ENCODE measurements at places on chromosomes 3 and 15.

GRCh38 chr3:123833398-123833785, 50.7 kb downstream of the MYLK start:
- DNase-seq = no peak

GRCh38 chr15:36883713-36884517, 216.4 kb downstream of the MEIS2 start:
- peak; percentile 83 for DNase-seq

DNA sequence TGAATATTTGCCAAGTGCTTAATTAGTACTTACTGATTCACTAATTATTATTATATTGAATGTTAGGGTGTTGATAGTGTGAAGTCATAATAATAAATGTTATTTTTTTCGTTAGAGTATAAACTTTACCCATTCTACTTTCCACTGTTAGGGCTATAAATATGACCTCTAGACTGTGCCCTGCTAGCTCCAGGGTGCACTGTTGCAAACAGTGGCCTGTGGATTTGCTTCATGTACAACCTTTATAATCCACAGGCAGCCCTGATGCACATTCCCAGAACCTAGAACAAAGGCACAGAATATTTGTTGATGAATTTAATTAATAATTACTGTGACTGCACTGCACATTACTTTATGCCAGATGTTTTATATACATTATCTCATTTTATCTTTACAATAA, 28.8 kb upstream of the LEKR1 start:
- DNase-seq = no peak

- DNase-seq = no peak
Measured at GRCh38 chr15:93451265-93451664, 362.3 kb upstream of the RGMA start.

DNA sequence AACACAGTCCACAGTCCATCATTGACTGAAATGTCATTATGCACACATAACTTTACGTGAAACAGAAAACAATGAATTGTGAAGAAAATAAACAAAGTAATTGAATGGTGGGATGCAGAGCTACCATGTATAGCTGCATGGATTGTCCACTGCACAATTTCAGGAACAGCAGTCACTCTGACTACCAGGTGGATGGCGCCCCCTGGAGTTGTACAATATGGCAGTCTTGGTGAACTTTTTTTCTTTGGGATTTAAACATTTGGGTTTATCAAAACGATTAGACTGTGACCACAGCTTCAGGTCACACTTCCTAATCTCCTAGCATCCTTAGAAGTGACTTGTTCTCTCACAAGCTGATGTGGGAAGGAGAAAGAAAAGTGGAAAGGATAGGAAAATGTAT, 48.9 kb upstream of the TCF12 start:
- DNase-seq = no peak

- DNase-seq = no peak
Measured at GRCh38 chr15:50823281-50823680, 57.8 kb upstream of the SPPL2A start.

DNA sequence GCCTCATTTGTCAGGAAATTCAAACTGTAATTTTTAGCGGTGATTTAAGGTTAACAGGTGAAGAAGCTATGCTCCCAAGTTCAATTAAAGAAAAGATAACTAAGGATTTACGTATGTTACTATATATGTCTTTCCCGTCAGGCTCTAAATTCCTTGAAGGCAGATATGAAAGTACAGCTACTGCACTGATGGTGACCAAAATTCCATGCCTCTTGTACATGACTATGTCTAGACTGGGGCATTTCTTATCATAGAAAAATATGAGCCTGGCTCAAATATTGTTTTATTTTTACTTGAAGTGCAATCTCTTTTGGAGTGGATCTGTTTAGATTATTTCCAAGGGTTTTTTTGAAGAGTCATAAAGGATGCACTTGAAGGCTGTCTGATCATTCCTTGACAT, 647.1 kb upstream of the KCNMB2 start:
- DNase-seq = no peak

- no peak for DNase-seq
Measured at GRCh38 chr3:171240504-171240835, 213.9 kb upstream of the SLC2A2 start.

GRCh38 chr15:57720867-57721266, 14.4 kb downstream of the POLR2M start:
- no peak for DNase-seq

DNA sequence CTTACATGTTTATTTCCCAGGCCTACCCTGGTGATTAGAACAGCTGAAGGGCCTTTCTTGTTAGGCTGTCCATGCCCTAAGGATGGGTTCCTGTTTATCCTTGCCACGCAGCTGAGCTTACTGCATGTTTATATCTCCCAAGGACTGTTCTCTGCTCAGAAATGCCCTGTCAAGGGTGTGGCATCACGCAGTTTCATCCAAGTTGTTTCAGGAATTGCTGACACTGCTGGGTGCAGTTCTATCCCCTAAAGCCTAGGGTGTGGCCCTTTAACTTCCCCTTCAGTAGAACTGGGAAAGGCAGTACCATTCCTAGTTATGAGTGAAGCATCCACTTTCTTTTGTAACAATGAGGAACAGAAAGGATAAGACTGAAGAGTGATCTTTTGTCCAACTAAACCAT, 5.0 kb downstream of the ELL3 start:
- no peak for DNase-seq
